ENCODE measurements at places on chromosomes 5 and 9. TPM values are rescaled to one million over a fixed set of nuclear protein-coding genes. Genes with fewer than 3 reads are reported as not detected.

The WHRN gene
- total RNA-seq = 2.3 TPM

The SLC6A19 gene
- not detected for total RNA-seq

The UBE2QL1 gene
- total RNA-seq = under 0.01 TPM

The ARRDC1 gene
- 10.7 TPM for total RNA-seq

The ARHGEF39 gene
- 0.92 TPM for total RNA-seq

The EDIL3 gene
- total RNA-seq = 182 TPM

The SLC34A3 gene
- not detected for total RNA-seq

The SPINK5 gene
- total RNA-seq = not detected

The OTP gene
- total RNA-seq = not detected

The ARID3C gene
- not detected for total RNA-seq

The LHX3 gene
- total RNA-seq = not detected

The NMUR2 gene
- not detected for total RNA-seq

The HAVCR1 gene
- total RNA-seq = not detected

The FYB1 gene
- not detected for total RNA-seq

The CKMT2 gene
- 3.3 TPM for total RNA-seq

The PPP6C gene
- total RNA-seq = 12.8 TPM

The FGFR4 gene
- total RNA-seq = 0.59 TPM

The CER1 gene
- not detected for total RNA-seq

The ZDHHC11 gene
- 2.1 TPM for total RNA-seq

The FOXD4 gene
- total RNA-seq = under 0.01 TPM

The SLC6A7 gene
- not detected for total RNA-seq

The GZMA gene
- total RNA-seq = not detected

The ZNF622 gene
- 47.1 TPM for total RNA-seq

The IL13 gene
- total RNA-seq = not detected

The TMEM215 gene
- total RNA-seq = not detected

The HEMGN gene
- not detected for total RNA-seq

The RFESD gene
- 0.59 TPM for total RNA-seq

The TRIM36 gene
- 1.4 TPM for total RNA-seq

The ZNF879 gene
- 2.8 TPM for total RNA-seq

The PCDHA9 gene
- under 0.01 TPM for total RNA-seq

The ABO gene
- total RNA-seq = not detected

The GABRG2 gene
- not detected for total RNA-seq

The MYOZ3 gene
- total RNA-seq = 0.30 TPM

The SH3GL2 gene
- not detected for total RNA-seq

The TEX48 gene
- not detected for total RNA-seq

The FOXD4L4 gene
- total RNA-seq = 0.18 TPM

The PAEP gene
- not detected for total RNA-seq

The SEMA6A gene
- 0.05 TPM for total RNA-seq

The DMRT3 gene
- not detected for total RNA-seq

The C5orf52 gene
- total RNA-seq = not detected

The SPATA24 gene
- 4.2 TPM for total RNA-seq

The SEMA5A gene
- total RNA-seq = 19.3 TPM

The CEL gene
- total RNA-seq = 0.46 TPM

The FOXD4L5 gene
- 0.09 TPM for total RNA-seq

The ANKRD20A1 gene
- total RNA-seq = not detected

The CA9 gene
- 8.1 TPM for total RNA-seq

The SLC4A9 gene
- not detected for total RNA-seq

The MPDZ gene
- total RNA-seq = 100 TPM

The ZCCHC9 gene
- total RNA-seq = 33.3 TPM

The TXNDC8 gene
- total RNA-seq = not detected

The SOHLH1 gene
- total RNA-seq = not detected

The APBA1 gene
- total RNA-seq = 9.8 TPM

The FABP6 gene
- total RNA-seq = not detected

Measured in smooth muscle cell of the umbilical artery (primary cell).